ENCODE measurements at places on chromosomes 4 and X.

DNA sequence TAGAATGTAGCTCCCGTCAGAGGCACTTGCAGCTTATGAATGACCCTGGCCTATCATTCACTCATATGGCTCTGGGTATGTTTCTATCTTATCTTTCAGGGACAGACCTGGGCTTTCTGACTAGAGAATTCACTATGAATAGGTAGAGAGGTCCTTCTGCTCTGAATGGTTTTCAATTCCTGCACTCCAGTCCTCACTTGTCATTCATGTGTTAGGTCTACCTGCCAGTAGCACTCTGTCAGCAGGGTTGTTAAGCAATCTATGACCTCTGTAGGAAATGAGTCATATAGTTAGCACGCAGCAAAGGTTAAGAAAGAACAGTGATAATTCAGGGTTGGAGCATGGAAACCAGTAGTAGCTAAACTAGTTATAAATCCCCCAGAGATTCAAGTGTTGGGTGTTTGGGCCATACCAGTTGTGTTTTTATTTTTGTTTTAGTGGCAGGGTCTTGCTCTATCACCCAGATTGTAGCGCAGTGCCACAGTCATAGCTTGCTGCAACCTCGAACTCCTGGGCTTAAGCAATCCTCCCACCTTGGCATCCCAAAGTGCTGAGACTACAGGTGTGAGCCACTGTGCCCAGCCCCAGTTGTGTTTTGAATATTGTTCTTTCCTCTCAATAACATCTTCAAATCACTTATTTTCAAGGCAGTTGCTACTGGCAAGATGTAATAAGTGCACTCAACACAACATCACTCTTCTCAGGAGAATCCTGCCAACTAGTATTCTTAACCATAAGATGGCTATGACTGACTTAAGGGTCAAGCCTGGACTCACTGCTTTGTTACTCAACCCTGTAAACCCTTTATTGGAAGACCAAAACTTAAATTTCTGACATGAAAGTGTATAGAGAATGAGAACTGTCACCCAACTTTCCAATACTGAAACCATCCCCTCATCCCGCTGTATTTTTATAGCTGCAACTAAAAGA, 25.1 kb downstream of the ARL13A start:
- DNase-seq: no peak

GRCh38 chr4:123952530-123953274, 556.1 kb downstream of the SPRY1 start:
- no peak for DNase-seq

- DNase-seq: no peak
These were observed 109.1 kb downstream of the PTTG2 start for GRCh38 chr4:38069271-38069760.

DNA sequence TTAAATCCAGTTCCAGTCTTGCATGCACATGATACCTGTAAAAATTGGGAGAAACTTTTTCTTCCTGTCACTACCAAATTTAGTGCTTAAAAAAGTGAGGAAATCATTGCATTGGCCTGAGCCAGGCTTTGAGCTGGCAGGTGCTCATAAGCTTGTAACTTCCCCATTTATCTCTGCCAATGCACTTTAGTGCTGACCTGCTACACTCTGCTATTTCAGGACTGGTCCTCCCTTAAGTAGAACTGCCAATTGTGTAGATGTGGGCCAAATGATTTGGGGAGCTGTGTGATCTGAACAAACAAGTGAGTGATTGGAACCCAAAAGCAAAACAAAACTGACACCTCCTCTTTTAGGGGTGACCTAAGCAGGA, 51.8 kb downstream of the ZNF827 start:
- no peak for DNase-seq

DNA sequence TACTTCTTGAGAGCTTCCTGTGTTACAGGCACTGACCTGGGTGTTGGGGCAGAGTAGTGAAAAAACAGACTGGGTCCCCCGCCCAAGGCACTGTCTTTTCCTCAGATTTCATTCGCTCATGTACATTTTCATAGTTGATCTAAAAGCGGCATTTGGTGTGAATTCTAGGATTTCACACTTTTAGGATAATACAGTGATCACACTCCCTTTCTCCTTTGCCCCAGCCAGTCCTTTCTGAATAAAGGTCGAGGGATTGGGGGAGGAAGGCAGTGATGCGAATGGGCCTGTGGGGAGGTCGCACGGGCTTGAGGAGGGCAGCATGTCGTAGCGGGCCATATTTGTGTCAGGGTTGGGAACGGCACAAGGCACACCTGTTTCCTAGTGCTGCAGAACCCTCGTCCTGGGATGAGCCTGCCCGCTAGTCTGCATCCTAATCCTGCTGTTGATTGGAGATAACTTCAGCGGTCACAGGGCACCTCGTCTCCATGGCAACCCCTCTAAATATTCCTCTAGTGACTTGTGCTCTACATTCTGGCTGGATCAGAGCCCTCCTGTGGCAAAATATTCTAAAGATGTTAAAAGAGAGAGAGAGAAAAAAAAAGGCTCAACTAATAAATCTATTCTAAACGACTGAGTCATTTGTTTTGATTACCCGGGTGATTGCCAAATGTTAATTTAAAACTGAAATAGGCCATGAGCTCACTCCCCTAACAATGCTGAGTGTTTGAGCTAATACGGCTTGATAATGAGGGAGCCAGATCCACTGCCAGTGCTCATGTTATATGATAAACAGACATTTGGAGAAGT, 21.8 kb downstream of the FHL1 start:
- DNase-seq: no peak

DNA sequence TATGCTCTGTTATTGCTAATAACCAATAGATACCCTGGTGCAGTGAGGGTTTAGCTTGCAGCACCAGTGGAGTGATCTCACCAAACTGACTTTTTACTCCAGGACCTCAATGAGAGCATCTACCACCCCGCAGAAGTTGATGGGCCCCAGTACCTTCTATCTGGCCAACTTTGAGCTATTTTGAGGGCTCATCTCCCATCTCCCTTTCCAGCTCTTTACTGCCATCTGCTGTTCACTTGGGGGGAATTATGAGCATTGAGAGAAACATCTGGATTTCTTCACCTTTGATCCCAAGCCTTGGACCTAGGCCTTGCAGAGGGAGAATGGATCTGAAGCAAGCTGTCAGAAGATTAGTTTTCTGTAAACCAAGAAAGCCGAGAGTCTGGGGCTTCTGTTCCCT, 143.6 kb downstream of the TMEM164 start:
- no peak for DNase-seq

DNA sequence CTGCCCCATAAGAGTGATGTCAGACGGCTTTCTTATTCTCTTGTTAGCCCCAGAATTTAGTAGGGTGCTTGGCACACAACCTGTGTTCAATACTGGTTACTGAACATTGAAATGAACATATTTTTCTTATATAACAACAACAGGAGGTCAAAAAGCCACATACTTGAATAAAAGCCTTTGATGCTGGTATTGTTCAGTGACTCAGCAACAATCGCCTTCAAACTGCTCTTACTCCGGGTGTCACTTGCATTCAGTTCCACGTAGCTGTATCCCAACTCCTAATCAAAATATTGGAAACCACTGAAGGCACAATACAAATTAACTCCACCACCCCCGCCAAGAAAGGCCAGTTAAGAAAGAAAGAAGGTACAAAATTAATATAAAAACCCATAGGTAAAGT, 61.5 kb downstream of the RFC1 start:
- DNase-seq: no peak

DNA sequence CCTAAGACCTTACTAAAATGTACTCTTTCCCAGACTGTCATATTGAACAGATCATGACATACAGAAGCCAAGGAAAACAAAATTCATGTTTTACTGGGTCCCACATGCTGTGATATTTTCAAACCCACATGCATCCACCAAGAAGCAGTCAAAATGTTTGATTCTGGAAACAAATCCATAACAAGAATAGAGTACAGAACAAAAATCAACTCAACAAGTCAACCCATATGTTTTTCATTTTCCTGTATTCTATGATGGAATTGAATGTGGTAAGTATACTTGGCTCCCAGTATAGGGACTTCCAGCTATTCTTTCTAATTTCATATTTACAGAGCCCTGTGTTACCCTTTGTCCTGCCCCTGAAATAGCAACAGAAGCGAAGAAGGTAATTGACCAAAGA, 106.8 kb downstream of the COL25A1 start:
- DNase-seq: no peak

DNA sequence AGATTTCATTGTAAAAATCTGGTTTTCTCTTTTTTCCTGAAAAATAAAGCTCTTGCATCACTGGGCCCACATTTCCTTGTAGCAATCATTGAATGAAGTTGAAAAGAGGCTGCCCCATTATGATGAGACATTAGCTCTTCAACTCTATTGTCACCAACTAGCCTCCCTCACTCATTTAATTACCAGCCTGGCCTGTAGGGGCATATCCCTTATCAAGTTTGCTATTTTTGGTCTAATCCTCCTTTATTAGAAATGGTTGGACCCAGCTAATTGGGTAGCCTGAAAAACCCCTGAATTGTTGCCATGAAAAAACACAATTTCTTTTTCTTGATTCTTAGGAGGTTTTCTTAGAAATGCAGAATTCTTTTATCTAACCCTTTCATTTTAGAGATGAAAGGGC, 164.6 kb upstream of the CASK start:
- no peak for DNase-seq

GRCh38 chr4:90503677-90504076, 376.5 kb downstream of the CCSER1 start:
- DNase-seq: no peak

- no peak for DNase-seq
These were observed 12.4 kb downstream of the USP46 start for GRCh38 chr4:52646741-52647140.

- no peak for DNase-seq
These were observed 12.7 kb upstream of the GTPBP6 start for GRCh38 chrX:331151-331824.

DNA sequence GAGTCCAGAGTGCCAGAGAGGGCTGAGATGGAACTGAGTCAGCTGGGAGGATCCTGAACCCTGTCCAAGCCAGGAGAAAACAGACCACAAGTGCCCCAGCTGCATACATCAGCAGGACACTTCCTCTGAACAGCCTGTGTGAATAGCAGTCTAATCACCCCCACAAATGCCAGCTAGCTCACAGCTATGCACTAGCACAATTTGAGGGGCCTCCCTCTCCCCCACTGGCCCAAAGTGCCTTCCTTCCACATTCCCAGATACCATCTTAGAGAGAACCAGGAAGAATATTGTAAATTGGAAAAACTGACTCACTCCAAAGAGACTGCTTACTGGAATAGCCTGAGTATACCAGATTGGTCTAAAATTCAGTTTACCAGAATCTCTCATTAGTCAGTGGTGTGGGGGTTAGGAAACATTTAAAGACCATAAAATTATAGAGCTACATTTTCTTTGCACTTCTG, 292.6 kb upstream of the KLF3 start:
- no peak for DNase-seq
